ENCODE measurements at places on chromosomes 12 and 14.
A peak's percentile ranks its signal among the peaks of the same experiment; 100 is the strongest.

- DNase-seq: no peak
These were observed 23.5 kb downstream of the CCDC92 start for GRCh38 chr12:123948796-123949769.

- peak; percentile 7 for DNase-seq
These were observed 13.2 kb downstream of the PLBD1 start for GRCh38 chr12:14554281-14555007.

DNA sequence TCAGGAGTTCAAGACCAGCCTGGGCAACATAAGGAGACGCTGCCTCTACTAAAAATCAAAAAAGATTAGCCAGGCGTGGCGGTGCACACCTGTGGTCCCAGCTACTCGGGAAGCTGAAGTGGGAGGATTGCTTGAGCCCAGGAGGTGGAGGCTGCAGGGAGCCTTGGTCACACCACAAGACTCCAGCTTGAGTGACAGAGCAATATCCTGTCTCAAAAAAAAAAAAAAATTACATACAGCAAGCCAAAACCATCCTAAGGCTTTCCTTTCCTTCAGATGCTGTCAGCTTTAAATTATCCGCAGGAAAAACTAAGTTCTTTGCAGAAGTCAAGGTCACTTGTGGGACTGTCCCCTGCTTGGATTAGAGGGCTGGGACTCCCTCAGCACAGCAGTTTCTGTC is 1.3 kb downstream of the CS start:
- DNase-seq: no peak

- peak; percentile 41 for DNase-seq
These were observed 34.7 kb downstream of the MIA2 start for GRCh38 chr14:39268393-39268792.

DNA sequence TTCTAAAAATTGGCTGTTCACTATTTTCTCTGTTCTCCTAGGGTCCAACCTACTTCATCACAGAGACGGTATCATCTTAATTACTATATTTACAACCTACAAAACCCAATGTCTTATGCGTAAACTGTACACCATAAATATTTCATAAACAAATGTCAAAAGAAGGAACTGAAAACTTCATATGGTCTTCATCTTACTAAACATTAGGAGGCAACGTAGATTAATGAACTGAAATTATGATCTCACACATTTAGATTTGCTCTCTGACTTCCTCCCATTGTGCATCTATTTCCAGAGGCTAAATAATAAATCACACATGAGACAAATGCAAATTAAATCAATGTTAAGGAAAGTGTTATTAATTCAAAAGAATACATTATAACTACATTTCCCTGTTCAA is 1850.6 kb upstream of the SEL1L start:
- DNase-seq: no peak

DNA sequence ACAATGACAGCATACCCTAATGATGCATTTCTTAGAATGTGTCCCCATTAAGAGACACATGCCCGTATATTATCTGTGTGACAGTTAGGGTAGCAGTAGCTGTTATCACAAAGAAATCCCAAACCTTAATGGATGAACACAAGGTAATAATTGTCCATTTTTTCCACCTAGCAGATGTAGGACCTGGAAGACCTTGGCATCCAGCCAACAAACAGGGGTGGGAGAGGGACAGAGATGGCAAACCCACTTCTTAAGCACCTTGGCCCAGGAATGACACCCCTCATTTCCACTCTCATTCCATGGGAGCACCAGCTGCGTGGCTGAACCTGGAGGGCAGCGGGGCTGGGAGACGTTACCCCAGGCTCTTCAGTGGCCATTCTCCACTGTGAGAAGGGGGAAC is 679.0 kb downstream of the AACS start:
- no peak for DNase-seq

- DNase-seq: no peak
These were observed 135.7 kb downstream of the PLXNC1 start for GRCh38 chr12:94284046-94284445.

DNA sequence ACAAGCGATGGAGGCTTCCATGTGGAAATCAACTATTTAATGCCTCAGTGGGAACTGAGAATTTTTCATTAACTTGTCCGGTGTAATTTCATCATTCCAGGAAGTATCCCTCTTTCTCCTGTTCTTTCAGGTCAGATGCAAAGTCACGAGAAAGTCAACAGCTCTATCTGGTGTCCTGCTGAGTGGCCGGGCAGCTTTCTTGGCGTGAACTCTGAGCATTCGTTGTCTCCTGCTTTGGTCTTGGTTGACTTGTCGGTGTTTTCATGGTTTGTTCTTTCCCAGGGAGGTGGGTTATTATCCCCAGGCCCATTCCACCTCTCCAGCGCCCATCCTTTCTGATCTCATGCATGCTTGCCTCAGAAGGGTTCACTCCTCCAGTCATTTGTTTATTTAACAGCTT is 149.1 kb downstream of the GLT1D1 start:
- no peak for DNase-seq

- no peak for DNase-seq
These were observed 40.0 kb upstream of the FOXN3 start for GRCh38 chr14:89457007-89457406.

DNA sequence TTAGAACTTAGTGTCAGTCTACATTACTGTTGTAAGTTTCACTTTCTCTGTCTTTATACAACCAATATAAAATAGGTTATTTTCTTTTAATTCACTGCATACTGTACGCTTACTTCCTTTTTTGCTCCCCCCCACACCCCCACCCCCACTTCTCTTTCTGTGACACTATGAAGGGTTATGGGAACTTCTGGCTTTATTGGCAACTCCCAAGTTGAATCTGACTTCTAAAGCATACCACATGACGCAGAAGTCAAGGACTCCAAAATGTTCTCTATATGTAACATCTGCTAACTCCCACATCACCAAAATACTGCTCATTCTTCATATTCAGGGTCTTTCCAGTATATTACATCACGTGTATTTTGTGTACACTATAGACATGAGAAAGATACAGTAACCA is 81.2 kb upstream of the ATXN7L3B start:
- no peak for DNase-seq

DNA sequence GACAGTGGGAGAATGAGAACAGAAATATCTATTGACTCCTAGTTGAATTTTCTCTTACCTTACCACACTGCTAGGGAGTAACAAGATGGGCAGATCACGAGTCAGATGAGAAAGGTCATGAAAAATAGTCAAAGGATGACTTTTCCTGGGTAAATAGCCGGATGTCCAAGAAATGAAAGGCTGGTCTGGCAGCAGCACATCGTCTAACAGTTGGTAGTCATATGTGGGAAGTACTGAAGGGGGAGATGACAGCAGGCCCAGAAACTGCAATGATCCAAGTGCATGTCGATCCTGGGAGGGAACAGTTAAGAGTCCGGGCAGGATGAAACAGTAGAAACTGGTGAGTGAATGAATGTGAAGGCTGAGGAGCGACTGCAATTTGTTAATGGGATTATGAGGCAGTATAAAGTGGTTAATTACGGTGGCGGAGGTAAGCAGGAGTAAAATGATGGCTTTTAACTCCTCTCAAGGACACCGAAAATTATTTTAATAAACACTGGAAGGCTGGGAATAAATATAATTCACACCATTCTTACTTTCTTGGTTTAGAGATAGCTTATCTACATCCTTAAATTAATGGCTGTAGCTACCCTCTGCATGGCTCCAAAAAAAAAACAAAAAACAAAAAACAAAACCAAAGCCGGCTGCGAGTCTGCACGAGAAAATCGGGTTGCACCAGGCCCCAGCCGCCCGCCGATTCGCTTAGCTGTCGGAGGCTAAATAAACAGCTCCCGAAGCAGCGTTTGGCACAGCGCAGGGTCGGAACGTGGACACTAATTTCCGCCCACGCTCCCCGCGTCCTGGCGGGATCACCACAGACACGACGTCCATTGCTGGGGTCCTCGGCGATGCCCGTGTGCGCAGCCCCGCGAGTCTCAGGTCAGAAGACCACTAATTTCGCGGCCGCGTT is 1.0 kb upstream of the ERC1 start:
- no peak for DNase-seq

DNA sequence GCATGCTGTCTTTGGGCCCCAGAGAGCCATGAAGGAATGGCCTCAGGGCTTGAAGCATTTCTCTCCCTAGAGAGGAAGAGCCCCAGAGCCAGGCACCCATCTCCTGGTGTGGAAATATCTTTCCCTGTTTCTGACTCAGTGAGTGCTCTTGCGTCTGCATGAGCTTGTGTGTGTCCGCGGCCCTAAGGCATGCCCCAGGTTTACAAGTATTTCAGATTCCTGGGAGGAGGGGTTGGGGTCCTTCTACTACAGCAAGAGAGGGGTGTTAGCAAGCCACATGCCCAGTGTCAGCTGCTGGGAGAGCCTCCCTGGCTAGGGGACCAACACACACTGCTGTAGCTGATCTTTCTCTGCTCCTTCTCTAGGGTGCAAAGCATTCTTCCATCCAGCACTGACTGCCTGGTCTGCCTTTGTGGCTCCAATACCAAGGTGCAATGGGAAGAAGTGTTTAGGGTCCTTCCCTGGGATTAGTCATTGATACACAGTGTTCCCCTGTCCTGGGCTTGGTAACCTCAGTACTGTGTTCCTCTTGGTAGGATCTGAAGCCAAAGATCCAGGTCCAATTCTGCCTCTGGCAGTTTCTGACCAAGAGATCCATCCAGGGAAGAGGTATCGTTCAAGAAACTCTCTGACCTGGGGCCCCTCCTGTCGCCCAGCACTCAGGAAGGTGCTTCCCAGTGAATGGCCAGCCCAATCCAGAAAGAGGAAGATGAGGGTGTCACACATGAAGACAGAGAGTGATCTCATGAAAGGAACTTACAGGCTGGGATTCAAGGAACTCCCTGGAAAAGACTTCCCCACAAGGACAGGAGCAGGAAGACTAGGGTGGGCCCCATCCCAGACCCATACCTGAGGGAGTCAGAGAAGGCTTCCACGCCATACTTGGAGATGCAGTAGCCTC is 3.1 kb downstream of the RDH16 start:
- DNase-seq: no peak
